Activated CD4-positive, alpha-beta T cell treated with anti-CD3 and anti-CD28 coated beads for 1 hour (primary cell): ENCODE measurements at places on chromosomes 3 and 15.

DNA sequence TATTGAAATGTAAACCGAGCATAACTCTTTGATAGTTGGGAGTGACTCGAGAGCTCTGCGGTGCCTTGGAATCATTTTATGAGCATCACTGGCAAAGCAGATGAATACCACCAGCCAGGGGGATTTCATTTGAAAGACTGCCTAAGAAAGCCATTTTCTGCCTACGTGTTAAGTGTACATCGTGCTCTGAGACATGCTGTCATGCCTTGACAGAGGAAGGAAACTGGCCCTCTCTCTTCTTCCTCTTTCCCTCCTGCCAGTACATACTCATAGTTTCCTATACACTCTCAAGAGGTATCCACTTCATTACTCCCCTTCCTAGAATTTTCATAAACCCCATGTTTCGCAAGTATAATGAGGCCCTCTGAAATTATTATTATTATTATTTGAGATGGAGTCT is 8.8 kb downstream of the BCL2A1 start:
- no peak for DNase-seq

DNA sequence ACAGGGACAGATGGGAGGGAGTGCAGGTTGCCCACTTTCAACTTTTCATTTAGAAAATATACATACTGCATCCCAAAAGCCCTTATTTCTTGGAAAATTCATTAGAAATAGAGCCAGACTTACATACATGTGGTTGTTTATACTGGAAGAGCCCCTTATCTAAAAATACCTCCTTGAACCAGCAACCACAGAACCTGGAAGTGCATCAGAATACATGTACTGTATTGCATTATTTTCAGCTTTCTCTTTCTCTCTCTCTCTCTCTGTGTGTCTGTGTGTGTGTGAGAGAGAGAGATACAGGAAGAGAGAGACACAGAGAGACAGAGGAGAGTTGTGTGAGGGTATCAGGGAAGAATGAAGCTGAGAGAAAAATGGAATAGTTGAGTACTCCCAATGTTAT is 29.5 kb upstream of the LSAMP start:
- DNase-seq: no peak

DNA sequence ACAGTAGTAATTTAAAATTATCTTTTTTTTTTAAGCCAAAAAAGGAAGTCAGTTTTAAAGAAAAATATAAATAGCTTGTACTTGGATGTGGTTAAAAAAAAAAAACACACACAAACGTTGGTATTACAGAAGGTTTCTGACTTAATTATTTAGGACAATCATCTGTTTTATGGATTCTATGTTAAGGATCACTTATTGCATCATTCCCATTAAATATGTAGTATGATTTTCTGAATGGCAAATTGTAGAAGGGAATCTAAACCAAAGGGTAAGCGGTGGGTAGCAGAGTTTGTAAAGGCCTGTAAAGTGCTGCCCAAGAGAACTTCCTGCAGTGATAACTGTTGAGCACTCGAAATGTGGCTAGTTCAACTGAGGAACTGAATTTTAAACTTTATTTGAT is 8.0 kb downstream of the SENP2 start:
- DNase-seq: no peak

- no peak for DNase-seq
These were observed 116.0 kb downstream of the FOXB1 start for GRCh38 chr15:60120100-60120499.

GRCh38 chr3:17151598-17152373 is 267.0 kb downstream of the PLCL2 start:
- peak; percentile 62 for DNase-seq

- no peak for DNase-seq
These were observed 31.2 kb downstream of the DPH6 start for GRCh38 chr15:35514759-35515158.

- no peak for DNase-seq
These were observed 74.9 kb downstream of the RAD18 start for GRCh38 chr3:8888301-8888915.

DNA sequence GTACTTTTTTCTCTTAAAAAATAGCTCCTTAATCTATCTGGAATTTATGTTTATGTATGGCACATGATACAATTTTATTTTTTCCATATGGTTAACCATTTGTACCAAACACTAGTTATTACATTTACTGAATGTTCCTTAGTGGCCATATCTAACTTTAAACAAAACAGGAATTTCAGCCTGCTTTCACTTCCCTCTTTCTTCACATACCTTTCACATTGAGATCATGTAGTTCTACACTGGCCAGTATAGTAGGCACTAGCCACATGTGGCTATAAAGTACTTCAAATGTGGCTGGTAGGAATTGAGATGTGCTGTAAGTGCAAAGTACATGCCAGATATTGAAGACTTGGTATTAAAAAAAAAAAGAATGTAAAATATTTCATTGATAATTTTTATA is 4.7 kb upstream of the RYK start:
- DNase-seq: no peak

- DNase-seq: no peak
These were observed 19.6 kb downstream of the FBLN2 start for GRCh38 chr3:13568515-13569028.

GRCh38 chr15:61196711-61197586 is 32.2 kb downstream of the RORA start:
- no peak for DNase-seq

DNA sequence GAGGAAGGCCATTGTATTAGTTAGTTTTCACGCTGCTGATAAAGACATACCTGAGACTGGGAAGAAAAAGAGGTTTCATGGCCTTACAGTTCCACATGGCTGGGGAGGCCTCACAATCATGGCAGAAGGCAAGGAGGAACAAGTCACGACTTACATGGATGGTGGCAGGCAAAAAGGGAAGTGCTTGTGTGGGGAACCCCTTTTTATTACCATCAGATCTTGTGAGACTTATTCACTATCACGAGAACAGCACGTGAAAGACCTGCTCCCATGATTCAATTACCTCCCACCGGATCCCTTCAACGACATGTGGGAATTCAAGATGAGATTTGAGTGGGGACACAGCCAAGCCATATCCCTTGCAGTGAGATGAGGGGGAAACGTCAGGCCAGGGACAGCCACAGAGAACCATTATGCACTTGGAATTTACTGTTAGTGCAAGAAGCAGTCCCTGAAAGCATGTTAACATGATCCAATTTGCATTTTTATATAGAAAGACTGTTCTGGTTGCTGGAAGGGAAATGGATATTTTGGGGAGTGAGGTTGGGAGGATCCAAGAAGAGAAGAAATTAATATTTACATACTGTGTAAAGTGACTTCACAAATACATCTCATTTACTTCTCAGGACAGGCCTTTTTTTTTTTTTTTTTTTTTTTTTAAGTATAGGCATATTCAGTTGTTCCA is 87.1 kb downstream of the ARNT2 start:
- DNase-seq: no peak

DNA sequence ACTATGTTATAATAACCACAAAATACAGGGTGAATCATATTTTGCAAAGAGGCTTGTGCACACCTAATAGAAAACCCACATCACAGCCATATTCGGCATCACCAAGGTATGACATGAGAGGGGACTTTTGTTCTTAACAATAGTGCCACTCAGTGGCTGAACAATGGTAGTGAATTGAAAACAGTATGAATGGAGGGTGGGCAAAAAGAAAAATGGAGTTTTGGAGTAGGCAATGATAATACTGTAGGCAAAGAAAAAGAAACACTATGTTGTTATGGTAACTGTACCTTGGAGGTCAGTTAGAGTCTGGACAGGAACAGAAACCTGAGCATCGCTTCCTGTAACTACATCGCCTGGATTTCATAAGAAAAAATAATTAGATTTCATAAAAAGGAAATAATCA is 348.6 kb downstream of the PLCL2 start:
- no peak for DNase-seq
